ENCODE measurements at places on chromosomes 3 and 15.

DNA sequence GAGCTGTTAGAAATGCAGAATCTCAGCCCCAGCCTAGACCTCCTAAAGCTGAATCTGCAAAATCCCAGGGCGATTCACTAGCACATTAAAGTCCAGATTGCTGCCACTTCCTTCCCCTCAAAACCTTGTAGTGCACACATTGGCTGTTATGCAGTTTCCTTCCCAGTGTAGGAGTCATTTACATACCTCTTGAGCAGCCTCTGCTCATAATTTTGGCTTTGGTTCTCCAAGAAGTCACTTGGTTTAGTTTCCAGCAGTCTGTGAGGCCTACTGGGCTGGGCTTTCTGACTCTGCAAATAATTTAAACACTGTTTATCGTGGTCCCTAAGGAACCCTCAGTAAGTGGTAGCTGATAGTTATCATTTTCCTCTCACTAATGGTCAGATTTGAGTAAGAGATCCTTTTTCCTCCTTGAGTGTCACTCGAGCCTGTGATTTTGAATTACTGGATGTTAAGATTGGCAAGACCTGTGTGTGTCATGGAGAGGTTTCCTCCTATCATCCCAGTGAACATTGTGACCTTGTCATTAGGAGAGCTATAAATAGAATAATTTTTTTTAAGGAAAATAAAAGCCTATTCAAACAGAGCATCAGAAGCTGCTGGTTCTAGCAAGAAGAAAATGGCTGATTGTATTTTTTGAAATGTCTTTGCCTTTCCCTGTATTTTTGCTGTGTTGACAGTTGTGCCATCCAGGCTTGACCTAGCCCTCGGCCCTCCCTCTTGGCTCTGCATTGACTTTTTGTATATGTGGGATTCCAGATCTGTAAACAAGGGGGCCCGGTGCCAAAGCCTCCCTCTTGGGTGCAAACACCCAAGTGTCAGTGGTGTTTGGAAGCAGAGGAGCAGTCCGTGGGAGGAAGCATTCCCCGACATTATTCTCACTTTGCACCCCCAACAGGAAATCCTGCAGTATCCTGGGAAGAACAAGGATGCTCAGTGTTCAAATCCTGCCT is 134.8 kb upstream of the ANKRD28 start:
- DNase-seq: no peak

DNA sequence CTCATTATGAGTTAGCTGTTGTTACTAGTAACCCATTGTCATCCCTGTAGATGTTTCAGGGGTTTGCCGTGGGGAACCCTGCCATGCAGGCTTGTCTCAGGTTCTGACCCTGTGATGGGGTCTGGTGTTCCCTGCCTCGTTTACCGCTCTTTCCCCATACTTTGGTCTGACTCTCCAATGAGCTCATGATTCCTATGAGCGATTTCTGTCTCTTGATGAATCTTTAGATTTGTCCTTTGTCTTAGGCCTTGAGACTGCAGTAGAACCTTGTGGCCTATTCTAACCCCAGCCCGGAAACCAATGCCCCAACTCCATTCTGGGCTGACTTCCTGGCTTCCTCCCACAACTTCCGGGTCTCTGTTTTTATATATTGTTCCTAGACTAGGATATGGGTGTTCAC is 11.3 kb upstream of the IQGAP1 start:
- no peak for DNase-seq

- DNase-seq: no peak
Observed at GRCh38 chr3:541062-541801, 344.7 kb downstream of the CHL1 start.

- no peak for DNase-seq
Observed at GRCh38 chr3:64856106-64856505, 168.3 kb upstream of the ADAMTS9 start.

DNA sequence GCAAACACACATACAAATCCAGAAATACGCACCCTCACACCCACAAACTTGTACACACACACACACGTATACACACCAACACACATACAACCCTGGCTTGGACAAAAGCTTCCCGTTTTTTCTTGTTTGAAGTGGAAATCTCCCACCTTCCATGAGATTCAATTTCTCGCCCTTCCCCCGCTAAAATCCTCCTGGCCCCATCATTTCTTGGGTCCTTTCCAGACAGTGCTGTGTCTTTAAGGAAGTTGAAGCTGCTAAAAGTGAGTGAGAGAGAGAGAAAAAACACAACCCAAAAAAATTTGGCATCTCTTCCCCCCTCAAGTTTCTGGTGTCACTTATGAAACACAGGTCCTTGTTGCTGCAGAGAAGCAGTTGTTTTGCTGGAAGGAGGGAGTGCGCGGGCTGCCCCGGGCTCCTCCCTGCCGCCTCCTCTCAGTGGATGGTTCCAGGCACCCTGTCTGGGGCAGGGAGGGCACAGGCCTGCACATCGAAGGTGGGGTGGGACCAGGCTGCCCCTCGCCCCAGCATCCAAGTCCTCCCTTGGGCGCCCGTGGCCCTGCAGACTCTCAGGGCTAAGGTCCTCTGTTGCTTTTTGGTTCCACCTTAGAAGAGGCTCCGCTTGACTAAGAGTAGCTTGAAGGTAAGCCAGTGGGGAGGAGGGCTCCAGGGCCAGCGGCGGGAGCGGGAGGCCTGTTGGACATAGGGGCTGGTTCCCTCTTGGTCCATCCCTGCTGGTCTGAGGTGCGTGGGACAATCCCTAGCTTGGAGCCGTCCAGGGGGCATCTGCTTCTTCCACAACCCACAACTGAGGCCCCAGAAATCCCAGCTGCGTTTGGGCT is at the start of gene ISLR:
TSS of gene ISLR (plus strand) at position 331 of the 839 bp plus-strand sequence. CDS start 1,149 bp downstream, outside the sequence.
- DNase-seq: no peak

GRCh38 chr3:25427155-25427554 is 908 bp upstream of the RARB start:
- DNase-seq: no peak

DNA sequence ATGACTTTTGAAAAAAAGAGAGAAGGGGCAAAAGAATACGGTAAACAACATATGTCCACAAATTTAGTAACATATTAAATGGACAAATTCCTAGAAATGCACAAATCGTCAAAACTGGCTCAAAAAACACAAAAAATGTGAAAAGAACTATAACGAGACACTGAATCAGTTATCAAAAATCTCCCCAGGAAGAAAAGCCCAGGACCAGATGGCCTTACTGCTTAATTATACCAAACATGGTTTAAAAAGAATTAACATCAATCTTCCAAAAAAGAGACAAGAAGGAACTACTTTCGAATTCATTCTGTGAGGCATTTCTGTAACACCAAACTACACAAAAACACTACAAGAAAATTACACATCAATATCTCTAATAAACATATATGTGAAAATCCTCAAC is 117.4 kb downstream of the STAG1 start:
- no peak for DNase-seq

- DNase-seq: no peak
Observed at GRCh38 chr3:60294181-60294580, 957.1 kb downstream of the FHIT start.

DNA sequence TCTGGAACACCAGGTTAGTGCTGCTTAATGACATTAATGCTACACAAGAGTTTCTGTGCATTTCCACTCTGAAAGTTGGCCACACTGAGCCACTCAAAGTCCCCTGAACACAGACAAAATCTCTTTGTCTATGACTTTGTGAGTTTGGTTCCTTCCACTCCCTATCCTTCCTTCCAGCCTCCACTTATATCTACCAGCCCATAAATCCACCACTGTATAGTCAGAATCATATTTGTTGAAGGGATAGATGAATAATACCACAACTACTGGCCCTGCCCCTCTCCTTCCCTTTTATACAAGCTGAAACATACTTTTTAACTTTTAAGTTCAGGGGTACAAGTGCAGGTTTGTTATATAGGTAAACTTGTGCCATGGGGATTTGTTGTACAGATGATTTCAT is 127.5 kb downstream of the ABHD5 start:
- DNase-seq: no peak

DNA sequence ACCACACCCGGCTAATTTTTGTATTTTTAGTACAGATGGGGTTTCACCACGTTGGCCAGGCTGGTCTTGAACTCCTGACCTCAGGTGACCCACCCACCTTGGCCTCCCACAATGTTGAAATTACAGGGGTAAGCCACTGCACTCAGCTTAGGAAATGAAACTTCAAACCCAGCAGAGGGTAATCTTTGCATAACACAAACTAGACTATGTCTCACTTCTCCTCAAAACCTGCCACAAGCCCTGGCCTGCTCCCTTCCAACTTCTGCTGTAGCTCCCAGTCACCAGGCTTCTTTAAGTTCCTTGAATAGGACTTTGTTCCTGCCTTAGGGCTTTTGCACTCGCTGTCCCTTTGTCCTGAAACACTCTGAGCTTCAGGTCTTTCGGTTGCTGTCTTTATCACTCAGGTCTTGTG is 39.2 kb upstream of the SEMA4B start:
- no peak for DNase-seq

DNA sequence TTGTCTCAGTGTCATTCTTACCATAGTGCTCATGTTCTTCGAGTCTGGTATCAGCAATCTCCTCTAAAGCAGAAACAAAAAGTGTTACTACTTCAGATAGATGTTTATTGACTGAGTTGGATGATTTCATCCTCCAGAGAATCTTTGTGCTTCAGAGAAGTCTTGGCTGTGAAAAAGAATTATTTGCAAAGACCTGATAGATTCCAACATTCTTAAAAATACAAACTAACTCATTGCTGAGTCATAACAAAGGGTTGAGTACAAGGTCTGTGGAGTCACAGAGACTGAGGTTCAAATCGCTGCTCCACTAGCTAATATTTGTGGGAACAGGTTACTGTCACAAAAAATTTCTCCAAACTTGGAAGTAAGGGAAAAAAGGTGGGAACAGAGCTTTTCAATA is 9.0 kb upstream of the STRIT1 start:
- no peak for DNase-seq

DNA sequence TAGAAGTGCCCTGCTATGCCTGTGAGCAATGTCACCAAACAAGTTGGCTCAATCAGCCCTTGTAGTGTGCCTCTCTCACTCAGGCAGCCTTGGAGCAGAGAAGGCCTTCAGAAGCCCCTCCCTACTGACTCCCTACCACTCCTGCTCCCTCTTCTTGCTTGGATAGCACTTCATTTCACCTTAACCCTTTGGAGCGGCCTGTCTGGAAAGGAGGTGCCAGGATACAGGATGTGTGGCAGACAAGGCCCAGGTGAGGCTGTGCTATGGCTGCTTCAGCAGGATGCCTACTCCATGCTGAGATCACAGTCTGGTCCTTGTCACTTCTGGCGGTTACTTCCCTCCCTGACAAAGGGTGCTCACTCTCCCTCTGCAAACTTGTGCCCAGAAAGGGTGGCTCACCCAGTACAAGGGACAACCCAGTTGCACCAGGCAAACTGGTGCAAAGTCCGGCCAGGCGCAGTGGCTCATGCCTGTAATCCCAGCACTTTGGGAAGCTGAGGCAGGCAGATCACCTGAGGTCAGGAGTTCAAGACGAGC is 1.1 kb downstream of the MON1A start:
- DNase-seq: no peak

DNA sequence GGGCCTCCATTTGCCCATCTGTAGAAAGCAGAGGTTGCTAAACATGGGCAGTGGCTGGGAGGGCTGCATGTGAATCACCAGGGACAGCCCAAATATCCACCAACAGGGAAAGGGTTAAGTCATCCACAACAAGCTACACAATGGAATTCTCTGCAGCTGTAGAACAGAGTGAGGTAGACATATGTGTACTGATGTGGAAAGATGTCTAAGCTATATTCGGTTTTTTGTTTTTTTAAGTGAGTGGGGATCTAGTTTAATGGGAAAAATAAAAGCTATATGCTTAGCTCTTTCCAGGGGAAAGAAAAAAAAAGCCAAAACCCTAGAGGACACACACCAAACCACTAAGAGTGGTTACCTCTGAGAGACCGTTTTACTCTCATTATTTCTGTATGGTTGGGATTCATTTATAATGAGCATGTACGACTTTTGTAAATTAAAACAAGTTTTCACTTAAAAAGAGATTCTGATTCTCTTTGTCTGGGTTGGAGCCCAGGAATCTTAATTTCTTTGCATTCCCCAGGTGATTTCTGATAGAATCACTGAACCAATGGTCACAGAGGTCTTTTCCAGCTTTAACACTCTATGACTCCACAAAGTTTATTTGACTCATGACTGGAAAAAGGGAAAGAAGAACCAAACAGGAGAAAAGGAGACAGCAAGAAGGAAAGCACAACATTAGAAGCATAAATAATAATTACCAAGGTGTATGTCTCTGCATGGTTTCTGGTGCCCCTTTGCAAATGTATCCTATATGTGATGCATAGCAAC is 19.1 kb downstream of the CRABP1 start:
- no peak for DNase-seq

DNA sequence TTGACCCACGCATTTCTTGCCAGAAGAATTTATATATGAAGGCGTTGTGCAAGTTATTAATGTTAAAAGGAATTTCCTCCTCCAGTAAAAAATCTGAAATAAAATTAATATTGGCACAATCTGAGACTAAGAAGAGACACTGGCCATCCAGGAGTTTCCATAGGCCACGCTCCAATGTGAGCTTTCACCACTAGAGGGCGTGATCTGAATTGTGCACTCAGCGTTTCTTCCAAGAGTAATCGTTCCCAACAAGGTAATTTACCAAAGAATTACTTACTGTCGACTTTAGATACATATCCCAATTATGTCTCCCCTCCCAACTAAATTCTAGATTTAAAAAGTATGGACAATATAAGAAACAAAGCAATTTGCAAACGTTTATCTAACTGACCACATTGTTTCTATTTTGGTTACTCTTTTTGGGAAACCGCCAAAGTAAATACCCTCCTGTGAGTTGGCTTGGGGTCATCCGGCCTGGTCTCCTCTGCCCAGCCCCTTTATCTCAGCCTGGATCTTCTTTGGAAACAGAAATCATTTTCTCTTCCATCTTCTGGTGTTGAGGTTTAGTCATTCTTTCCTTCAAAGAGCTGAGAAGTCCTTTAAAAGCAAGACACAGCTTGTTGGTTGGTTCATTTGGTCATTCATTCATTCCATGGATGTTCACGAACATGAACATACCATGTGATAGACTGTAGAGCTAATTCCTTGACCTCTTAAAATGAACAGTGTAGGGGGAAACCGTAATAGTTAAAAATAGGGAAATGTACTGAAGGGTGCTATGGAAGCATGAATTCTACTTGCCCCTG is 26.2 kb downstream of the POLR2M start:
- no peak for DNase-seq

- no peak for DNase-seq
Observed at GRCh38 chr3:59243476-59243875, 193.7 kb upstream of the CFAP20DC start.

DNA sequence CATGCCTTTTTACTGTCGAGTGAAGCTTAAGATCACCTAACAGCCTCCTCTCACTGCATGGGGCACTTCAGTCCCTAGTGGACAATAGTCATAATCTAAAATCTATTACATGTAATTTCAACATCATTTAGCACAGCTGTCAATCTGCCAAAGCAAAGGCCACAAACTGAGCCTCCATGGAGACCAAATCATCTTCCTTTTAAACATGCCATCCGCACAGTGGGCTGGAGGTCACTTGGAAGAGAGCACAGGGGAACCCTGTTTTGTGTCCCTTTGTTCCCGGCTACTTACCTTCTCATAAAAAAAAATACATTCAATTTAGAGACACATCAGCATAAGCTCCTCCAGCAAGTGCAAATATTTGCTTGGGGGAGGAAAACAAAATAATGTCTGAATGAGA is 167.3 kb downstream of the SQOR start:
- no peak for DNase-seq

- no peak for DNase-seq
Observed at GRCh38 chr3:114456742-114457141, 162.9 kb downstream of the TIGIT start.
